Stimulated activated CD4-positive, alpha-beta T cell treated with anti-CD3 and anti-CD28 coated beads, TNF-alpha, amount 100 ng/mL, for 1 hour (primary cell): ENCODE measurements at places on chromosomes 2 and 18.
A peak's percentile ranks its signal among the peaks of the same experiment; 100 is the strongest.

DNA sequence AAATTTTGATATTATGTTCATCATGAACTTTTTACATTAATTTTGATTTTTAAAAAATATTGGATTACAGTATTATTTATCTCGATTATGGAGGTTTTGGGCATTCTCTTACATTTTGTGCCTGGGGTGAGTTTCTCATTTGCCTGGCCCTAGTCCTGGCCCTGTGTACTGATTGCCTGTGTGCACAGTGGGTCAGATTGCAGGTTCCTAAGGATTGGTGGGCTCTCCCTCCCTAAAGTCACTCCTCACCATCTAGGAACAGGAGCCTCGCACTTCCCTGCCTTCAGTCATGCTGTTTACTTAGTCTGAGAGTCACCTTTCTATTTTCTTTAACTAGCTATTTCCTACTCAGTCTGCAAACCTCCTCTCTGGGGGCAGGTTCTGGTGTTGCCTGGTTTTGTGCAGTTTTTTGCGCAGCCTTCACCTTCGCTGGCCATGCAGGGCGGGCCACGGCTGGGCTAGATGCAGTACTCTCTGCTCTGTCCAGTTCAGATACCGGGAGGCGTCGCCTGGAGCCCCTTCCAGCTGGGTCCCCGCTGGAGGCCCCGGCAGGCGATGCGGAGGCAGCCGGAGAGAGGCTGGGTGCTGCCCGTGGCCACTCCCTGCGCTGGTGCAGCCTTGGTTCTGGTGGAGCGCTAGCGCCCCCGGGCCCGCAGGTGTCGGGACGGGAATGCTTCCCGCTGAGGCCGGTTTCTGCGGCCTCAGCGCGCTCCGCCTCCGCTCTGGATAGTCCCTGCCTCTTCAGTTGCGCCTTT, 23.3 kb upstream of the MC5R start:
- peak; percentile 17 for DNase-seq

GRCh38 chr2:172305066-172305465, 122.3 kb upstream of the ITGA6 start:
- DNase-seq, result no peak

DNA sequence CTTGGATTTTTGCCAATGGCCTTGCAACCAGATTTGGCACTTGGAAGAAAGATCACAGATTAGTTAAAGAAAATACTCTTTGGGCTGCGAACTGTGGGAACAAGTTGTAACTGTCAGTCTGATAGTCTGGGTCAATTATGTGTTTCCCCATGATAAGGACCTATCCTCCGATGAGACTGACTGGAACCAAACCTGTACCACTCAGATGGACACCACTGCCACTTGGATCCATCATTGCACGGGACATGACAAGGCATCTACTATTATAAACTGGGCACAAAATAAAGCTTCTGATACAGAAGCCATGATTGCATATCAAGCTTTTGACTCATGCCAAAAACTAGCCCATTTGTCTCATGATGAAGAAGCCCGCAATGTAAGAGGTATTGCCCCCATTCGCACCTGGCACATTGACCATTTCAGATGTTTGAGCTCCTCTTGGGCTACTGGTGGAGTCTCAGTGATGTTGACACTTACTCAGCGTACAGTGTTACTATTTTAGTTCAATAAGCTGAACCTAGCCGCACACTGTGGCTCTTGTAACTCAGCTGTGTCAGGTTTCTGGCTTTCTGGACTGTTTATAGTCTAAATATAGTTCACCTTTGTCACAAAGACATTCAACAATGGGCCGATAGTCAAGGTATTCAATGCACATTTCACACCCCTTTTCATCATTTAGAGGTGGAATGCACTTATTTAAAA, 179.8 kb upstream of the RBBP8 start:
- DNase-seq, result no peak

- DNase-seq, result no peak
These were observed 182.1 kb downstream of the TWIST2 start for GRCh38 chr2:239029958-239030357.
